GM23248 (cell line): ENCODE measurements at places on chromosomes 16 and 17. TPM values are rescaled to one million over a fixed set of nuclear protein-coding genes. Genes with fewer than 3 reads are reported as not detected.
A peak's percentile ranks its signal among the peaks of the same experiment; 100 is the strongest.

- DNase-seq = peak; percentile 57
Observed at GRCh38 chr17:60743799-60744198, 66.1 kb downstream of the BCAS3 start.

DNA sequence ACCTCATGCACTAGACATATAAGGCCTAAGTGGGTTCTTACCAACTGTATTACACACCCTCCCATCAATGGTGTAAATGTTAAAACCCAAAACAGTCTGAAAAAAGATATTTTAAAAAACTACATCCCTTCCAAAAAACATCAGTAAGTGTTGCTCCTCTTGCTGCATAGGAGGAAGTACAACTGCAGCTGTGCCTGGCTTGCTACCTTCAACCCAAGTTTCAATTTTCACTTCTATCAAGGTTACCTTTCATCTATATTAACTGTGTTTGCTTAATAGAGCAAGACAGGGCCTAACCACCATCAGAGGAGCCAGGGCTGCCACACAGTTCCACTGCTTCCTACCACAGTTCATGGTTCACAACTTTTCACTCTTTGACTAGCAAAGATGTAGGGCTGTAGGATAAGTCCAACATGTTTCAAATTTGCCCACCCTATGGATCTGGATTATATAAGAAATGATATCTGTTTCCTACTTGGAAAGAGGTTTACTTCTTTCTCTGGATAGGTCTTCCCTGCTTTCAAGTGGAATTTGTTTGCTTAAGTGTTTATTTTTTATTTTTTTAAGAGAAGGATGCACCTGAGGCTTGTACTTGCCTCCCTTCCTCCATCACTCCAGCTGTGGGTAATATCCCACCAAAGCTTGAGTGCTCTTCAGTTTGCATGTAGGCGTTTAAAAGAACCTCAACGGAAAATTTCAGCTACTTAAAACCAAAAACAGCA lies 56.7 kb downstream of the GRB7 start:
- no peak for DNase-seq

GRCh38 chr17:60529806-60530205 lies 3.8 kb upstream of the APPBP2 start:
- DNase-seq = no peak

SULT1A4 gene
- 4.6 TPM in 1 of 2 replicates, not detected in the other for total RNA-seq

NHERF2 gene
- total RNA-seq = 27.3 and 39.7 TPM in 2 replicates
